A549 (cell line): ENCODE measurements at places on chromosomes 2 and 18. TPM values are rescaled to one million over a fixed set of nuclear protein-coding genes. Genes with fewer than 3 reads are reported as not detected.

- no peak for DNase-seq
Observed at GRCh38 chr2:188456114-188456909, 164.6 kb downstream of the GULP1 start.

DNA sequence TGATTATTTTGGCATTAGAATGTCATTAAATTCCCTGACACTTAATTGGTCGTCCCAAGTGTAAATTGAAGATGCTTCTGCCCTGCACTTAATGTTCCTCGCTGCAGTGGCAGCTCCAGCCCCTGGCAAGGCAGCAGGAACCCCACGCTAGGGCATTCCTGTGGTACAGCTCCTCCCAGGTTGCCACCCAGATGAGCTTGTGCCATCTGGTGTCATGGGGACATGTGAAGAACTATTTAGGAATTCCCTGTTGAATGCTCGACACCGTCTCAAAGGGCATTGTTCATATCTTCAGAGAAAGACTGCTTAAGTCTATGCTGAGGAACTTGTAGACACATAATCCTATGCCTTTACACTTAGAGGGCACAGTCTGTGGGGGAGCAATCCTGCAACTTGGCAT lies 38.9 kb downstream of the BCL2L11 start:
- no peak for DNase-seq

DNA sequence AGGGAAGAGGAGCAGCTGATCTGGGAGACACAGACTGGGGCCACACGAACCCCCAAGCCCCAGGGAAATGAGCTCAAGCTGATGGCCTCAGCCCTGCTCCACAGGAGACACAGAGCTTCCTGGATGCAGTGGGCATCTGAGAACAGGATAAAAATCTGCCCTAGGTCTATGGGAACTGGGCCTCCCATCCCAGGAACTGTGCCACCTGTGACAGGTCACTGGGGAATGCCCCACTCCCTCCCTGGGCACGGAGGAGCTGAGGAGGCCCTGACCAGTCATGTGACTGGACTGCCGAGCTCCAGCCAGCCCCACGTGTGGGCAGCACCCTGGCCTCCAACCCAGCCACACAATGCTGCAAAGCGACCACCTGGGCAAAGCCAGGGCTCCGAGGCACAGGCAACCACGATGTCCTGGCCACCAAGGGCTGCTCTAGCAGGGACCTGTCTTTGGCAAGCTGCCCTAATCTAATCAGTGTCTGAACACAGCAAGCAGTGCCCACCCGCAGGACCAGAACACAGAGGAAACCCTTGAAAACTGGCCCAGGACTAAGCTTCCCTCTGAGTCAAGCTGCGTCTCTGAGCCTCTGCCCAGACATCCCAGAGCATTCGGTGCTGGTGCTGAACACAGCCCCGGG lies 57.8 kb upstream of the ID2 start:
- DNase-seq = no peak

The TMEM182 gene
- polyA plus RNA-seq = 5.3 to 5.7 TPM (median 5.4 TPM) in 3 replicates

The RTP5 gene
- polyA plus RNA-seq = not detected in 3 replicates
